ENCODE measurements at places on chromosomes 6 and 20.

DNA sequence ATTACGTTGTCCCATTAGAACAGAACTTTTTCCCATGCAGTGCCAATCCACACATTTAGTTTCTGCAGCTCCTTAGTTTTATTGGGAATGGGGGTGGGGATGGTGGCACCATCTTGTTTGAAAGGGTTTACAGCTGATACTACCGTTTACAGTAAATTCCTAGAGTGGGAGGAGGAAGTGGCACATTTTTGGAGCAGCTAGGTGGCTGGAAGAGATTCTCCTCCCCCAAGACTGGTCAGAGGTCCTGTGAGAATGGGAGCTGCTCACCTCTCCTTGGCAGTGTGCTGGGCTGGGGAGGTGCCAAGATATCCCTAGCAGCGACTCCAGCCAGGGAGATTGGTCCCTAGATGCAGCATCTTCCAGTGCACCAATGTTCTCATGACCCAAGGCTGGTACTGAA is 12.4 kb upstream of the CCN6 start:
- DNase-seq, result no peak

DNA sequence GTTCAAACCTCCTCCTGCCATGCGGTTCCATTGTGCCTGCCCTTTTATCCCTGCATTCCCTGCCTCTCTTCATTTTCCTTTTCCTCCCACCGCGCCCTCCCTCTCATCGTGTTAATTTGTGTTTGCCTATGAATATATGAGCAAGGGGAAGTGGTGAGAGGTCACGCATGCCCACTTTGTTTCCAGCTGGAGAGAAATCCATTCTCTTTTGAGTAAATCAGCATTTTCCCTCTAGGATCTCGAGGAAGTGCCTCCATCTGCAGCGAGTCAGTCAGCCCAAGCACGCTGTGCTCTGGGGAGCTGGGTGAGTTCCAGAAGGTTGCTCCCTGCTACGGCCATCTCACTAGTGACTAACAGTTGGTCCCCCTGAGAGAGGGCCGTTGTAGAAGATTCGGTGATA is 42.9 kb downstream of the CDH26 start:
- no peak for DNase-seq

DNA sequence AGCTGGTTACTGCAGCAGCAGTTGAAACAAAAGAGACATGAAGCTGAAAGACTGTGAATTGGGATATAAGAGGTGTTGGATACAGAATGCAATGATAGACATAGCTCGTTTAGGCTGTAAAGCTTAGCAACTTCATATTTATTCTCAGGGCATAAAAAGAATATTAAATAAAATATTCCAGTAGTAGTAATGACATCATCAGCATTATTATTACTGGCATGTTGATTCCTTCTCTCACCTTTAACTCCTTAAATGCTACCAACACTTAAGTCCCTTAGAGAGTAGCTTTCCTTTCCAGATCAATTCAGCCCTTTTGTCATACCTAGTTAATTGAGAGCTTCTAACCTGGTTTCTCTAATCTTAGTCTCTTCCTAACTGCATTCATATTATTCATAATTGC is 81.4 kb upstream of the STXBP5 start:
- DNase-seq, result no peak

DNA sequence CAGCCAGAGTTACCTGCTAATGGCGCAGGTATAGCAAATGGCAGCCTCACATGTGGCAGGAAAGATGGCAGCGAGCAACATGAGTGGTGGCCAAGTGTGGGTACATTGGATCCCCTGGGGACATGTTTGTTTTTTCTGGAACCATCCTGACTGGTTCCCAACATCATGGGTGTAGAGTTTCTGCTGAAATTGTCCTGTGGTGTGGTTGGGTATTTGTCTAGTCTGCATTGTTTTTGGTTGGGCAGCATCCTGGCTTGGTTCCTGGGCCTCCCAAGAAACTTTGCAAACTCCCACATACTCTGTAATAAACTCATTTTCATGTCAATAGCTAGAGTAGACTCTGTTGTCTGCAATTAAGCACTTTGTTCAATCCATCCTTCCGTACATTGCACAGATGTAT is 282.6 kb downstream of the CDC5L start:
- DNase-seq, result no peak

DNA sequence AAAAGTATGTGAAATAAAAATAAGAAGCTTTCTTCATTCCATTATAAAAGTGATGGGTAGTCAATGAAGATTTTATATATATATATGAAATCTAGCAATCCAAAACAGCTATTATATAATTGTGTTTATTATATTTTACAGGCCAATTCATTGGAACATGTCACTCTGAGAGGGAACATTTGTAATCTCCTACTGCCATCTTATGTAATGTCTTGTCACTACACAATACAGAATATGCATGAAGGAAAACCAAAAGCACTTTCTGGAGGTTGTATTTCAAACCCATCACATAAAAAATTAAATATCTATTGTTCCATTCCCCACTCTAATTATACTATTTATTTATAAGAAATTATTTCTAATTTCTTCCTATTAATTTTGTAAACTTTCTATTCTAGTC is 31.5 kb upstream of the IRAK1BP1 start:
- no peak for DNase-seq

DNA sequence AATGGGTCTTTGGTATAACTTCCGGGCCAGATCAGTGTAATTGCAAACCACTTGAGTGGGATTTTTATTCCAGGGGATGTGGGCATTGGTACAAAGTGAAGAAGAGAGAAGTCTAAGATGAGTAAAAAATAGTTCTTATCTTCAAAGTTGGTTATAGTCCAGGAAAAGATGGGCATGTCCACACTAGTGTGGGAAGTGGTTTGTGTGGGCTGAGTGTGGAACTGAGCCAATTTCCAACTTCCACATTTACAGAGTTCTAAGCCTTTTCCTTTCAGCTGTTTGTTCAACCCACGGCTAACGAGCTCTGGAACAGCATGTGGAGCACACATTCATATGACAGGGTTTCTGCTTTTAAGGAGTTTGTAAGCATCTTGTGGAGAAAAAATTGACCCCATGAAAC is 72.3 kb upstream of the IFNGR1 start:
- peak; percentile 77 for DNase-seq

GRCh38 chr6:152404086-152404857 is 232.9 kb downstream of the SYNE1 start:
- no peak for DNase-seq

DNA sequence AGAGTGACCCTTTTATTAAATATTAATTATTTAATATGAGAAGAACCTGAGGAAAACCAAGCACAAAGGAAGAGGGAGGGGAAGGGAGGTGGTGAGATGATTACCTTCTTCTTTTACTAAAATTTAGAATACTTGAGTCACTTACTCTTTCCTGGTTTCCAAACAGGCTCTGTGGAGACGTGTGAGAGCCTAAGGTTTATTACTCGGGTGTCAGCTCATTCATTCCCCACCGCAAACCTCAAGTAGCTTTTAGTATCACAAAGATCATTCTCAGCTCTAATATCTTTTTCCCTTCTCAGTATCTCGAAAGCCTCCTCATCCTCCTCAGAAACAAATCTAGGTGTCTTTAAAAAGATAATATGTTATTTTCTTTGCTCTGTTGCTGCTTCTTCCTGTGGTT is 497.2 kb upstream of the JARID2 start:
- no peak for DNase-seq

DNA sequence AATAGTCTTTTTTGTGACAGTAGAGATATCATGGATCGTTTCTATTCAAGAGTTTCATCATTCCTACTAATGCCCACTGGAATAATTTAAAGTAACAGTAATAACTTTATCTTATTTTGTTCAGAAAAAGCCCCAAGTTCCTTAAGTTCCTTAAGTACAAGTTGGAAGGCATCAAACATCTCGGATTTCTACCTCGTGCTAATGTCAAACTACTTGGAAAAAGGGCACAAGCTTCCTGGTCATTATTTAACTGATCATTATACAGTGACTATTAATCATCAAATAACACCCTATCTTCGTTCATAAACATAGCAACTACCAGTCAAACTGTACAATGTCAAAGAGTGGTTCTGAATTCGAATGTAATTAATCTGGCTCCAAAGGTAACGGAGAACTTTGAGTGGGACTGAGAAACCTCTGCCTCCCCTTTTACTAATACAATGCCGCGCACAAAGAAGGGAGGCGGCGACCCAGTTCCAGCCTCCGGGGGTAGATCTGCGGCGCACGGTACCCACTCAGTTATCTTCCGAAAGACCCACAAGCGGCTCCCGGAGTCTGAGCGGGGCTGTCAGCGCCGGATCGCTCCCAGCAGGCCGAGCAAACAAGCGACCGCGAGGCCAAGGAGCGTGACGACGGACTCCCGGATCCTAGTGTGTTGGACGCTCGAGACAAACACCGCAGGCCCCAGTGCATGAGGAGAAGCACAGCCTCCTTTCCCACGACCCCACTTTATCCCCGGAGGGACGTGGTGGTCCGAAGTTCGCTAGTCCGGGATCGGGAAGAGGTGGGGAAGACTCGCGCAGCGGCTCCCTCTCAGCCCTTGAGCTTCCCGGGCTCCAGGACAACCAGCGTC is 716 bp downstream of the SHPRH start:
- DNase-seq, result no peak

DNA sequence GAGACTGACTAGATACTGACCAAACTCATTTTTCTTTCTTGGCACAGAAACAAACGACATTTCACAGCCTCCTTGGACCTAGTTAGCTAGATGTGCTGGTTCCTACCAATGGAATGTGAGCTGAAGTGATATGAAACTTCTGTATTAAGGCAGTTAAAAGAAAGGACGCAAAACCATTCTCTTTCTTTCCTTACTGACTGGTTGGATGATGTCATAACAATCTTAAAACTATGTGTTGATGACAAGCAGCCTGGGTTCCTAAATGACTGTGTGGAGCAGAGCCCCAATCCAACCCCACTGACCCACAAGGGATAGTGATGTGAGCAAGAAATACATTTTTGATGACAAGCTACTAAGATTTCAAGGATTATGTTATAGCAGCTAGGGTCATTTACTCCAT is 35.6 kb downstream of the CEP162 start:
- no peak for DNase-seq

DNA sequence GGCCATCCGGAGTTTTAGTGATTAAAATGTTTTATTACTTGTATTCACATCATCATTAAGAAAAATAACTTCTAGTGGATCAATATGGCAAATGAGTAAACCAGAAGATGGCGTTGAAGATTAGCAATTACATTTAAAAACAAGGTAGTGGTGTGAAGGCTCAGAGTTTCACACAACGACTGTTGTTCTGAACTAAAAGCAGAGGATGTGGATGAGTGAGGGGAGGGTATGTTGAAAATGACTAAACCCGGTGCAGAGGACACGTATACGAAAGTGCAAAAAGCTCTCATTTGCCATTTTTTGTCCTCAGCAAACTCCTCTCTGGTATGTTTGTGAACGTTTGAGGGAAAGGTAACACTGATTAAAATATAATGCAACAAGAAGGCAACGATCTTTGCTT is 1.9 kb upstream of the IRF4 start:
- DNase-seq, result no peak

DNA sequence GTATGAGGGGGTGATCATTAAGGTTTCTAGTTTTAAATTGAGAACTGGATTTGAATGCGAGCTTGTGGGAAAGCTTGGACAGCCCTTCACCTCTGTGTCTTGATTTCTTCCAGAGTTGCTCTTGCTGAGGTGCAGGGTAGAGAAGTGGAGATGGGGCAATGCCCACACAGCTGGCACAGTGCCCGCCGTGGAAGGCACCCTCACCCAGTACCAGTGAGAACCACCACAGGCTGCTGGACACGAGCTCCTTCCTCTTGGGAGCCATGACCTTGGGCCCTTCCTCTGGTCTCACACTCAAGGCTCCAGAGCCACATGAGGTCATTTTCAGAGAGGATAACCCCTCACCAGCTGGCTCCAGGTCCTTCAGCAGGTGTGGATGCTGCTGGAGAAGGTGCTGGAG is 67.3 kb downstream of the DACT2 start:
- DNase-seq, result no peak

- no peak for DNase-seq
Measured at GRCh38 chr20:6765469-6766058, 1.9 kb upstream of the BMP2 start.

DNA sequence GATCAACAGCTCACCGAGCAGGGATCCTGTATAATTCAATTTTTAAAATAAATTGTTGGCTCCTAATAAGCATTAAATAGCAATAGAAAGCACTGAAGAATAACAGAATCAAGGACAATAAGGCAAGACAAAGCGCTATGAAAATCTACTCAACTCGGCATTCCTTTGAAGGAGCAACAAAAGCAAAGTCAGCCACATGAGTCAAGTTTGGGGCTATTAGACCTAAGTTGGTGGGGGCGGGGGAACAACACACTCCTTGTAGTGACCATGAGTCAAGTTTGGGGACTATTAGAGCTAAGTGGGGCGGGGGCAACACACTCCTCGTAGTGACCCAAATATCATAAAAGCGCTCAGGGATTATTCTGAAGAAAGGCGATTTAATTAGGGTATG is 120.0 kb downstream of the FOXC1 start:
- no peak for DNase-seq

DNA sequence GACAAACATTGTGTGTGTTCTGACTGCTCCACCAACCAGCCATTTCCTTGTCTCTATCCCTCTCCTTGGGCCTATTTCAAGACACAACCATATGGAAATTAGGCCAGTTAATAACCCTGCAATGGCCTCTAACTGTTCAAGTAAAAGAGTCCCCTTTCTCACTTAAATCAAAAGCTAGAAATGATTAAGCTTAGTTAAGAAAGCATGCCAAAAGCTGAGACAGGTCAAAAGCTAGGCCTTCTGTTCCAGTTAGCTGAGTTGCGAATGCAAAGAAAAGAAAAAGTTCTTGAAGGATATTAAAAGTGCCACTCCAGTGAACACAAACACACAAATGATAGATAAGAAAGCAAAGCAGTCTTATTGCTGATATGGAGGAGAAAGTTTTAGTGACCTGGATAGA is 22.5 kb downstream of the SERINC1 start:
- no peak for DNase-seq

DNA sequence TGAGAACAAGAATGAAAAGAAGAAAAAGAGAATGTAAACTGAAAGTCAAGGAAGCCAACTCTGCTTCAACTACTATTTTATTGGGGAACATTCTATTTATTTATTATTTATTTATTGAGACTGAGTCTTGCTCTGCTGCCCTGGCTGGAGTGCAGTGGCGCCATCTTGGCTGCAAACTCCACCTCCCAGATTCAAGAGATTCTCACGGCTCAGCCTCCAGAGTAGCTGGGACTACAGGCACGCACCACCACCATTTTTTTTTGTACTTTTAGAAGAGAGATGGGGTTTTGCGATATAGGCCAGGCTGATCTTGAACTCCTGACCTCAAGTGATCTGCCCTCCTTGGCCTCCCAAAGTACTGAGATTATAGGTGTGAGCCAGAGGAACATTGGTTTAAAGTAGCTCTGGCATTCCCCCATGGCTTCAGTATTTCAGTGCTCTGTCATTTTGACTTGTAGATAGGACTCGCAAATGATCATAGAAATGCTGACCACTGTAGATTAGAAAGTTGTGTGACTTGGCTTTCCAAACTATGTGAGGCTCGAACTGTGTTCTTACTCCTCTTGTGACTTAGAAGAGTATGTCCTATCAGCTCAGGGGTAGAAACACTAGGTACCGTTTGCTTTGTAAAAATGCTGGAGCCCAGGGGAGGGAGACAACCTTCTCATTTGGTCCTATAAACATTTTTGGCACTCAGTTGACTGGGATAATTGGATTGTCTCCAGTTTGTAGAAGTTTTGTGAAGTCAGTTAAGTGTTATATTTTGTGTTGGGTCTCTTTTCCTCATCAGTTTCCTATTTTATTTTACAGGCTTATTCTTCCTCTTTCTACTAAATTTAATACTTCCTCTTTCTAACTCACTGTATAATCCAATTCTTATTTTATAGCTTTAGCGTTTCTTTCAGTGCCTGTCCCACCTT is 544.9 kb upstream of the CITED2 start:
- no peak for DNase-seq

Data from SIG-M5 (cell line).